Neural crest cell (in vitro differentiated cells): ENCODE measurements at places on chromosomes 2 and 18.

DNA sequence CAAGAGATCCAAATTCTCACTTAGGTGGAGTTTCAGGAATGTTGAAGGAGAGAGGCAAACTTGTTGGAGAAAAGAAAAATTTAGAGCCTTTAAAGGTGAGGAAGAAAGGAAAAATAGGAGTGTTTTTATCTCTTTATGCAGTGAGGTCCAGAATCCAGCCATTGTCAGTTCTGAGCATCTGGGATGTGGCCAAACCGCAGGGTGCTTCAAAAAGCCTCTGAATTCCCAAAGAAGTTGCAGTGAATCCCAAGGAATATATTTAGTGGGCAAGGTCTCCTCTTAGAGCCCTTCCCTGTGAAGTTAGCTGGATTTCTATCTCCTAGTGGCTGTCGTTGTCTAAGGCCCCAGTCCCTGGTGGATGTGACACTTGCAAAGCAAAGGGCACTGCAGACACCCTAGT lies 51.2 kb downstream of the MTCL1 start:
- no peak for DNase-seq

GRCh38 chr18:42444349-42444748 lies 489.3 kb downstream of the PIK3C3 start:
- no peak for DNase-seq

- no peak for DNase-seq
These were observed 105.2 kb downstream of the LYPD6B start for GRCh38 chr2:149143734-149144133.

GRCh38 chr2:233303252-233303651 lies 4.4 kb upstream of the SAG start:
- DNase-seq: no peak

- no peak for DNase-seq
These were observed 35.4 kb downstream of the ARHGEF4 start for GRCh38 chr2:130871843-130872740.

- no peak for DNase-seq
These were observed 324.0 kb downstream of the IRS1 start for GRCh38 chr2:226475650-226476049.

DNA sequence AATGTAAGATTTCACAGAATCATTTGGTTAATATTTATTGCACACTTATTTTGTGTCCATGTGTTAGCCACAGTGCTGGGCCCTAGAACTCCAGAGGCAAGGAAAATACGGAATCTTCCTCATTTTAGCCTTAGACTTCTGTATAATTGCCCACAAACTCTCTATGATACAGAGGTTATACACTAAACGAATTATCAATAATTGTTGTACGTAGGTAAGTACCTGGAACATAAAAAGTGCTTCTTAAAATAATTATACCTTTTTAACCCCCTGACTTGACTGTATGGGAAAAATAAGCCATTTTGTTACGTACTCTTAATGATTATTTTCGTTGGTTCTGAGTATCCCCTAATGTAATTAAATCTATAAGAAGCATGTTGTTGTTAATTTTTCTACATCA lies 119.4 kb downstream of the ARHGAP15 start:
- no peak for DNase-seq

GRCh38 chr18:73639788-73640187 lies 507.8 kb downstream of the FBXO15 start:
- DNase-seq: no peak

GRCh38 chr2:48180557-48180956 lies 274.3 kb upstream of the FBXO11 start:
- no peak for DNase-seq

DNA sequence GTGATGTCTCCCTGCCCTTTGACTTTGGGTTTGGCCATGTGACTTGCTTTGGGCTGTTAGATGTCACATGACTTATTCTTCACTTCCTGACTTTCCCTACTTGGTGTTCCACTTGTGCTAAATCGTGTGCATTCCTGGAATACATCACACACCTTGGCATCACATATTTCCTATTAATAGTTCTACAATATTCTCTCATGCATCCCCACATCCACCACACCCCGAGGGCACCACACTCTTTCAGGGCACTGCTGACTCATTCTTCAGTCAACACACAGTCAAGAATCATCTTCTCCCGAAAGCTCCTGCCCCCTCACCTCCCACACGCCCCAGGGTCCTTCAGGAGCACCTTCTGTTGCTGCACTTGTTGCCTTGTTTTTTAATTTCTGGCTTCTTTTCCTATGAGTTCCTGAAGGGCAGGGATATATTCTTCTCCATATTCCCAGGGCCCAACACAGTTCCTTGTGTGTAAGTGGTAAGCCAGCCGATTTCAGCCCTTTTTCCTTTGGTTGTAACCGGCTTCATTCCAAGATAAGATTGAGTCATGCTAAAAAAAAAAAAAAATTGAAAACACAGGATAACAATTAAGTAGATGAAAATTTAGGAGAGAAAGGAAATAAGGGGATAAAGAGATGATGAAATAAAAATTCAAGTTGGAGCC lies 341.4 kb downstream of the SLC4A3 start:
- no peak for DNase-seq

DNA sequence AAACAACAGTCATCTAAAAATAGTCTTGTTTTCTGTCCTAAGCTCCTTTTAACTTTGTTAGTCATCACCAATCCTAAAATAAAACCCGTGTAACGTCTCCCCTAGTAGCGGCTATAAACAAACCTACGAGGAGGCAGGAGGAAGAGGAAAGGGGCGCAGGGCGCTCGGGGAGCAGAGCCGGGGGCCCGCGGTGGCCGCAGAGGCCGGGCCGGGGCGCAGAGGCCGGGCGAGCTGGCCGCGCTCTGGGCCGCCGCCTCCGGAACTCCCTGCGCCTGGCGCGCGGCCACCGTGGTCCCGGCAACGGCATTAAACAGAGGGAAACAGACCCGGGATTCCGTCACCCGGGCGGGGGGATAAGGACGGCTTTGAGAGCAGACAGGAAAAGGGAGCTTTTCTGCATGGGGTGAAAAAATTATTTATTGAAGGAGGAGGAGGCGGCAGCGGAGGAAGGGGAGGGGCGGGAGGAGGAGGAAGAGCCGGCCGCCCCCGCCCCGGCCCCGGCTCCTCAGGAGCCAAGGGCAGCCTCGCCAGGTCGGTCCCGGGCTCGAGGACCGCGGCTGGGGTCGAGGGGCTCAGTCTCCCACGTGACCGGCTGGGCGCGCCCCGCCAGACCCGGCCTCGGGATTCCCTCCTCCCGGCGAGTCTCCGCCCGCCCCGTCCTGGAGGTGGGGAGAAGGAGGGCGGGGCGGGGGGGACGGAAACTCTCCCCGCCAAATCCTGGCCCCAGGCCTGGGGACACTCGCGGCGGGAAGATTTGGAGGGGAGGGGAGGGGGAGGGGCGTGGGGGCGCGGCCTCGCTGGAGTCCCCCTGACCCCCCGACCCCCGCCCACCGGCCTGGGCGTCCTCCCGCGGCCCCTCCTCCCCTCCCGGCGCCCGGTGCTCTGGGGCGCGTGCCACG lies 1.8 kb upstream of the NFATC1 start:
- no peak for DNase-seq

DNA sequence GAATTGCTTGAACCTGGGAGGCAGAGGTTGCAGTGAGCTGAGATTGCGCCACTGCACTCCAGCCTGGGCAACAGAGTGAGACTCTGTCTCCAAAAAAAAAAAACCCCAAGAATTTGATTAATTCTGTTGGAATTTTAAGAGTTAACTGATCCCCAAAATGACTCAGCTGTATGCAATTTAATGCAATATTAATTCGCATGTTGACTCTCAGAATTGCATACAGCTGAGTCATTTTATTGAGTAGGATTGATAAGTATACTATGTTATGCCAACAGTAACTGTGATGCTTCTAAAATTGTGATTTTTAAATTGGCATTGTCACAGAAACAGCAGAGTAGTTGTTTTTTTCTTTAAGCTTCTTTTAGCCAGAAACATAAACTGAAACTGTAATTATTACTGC lies 19.6 kb downstream of the MSH2 start:
- no peak for DNase-seq

- no peak for DNase-seq
These were observed 7.7 kb downstream of the DOK1 start for GRCh38 chr2:74562126-74562775.

DNA sequence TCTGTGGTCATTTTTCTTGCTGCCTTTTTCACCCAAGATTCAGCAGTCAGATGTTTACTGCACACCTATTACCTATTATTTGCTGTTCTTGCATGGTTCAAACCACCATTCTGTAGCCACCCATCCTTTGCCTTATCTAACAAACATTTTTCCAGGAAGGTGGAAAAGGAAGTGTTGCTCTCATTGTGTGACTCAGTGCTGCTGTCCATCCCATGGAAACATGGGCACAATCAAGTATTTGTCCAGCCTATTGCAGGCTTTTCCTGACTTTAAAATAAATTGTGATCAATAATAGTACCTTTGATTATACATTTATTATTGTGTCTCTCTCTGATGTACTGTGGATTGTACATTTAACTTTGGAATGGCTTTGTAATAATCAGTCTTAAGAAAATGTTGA lies 53.2 kb downstream of the USP14 start:
- DNase-seq: no peak
